ENCODE measurements at places on chromosomes 5 and 9. TPM values are rescaled to one million over a fixed set of nuclear protein-coding genes. Genes with fewer than 3 reads are reported as not detected.

DNA sequence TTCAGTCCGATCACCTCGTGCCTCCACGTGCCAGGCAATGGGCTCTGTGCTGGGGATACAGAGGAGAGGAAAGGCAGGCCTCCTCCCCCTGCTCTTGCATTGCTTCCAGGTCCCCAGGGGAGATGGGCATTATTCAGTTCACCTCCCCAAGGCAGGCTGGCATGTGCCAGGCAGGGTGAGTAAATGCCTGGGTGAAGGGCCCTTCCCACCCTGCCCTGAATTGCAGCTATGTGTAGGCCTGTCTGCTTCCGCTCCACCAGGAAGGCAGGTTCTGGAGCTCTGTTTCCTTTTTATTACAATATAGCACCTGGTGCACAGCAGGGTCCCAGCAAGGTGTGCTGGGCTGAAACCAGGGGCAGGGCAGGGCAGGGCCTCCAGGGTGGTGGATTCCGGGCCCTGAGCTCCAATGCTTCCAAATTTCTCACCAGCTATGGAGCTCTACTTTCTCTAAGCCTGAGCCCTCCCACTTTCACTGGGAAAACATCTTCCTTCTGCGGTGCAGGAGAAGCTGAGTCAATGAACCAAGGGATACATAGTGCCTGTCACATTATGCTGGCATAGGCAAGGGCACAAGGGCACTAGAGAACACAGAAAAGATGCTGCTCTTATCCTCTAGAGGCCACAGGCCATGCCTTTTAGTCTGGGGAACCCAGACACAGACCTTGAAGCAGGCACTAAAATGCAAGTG, 42.0 kb downstream of the SHB start:
- no peak for DNase-seq

GRCh38 chr9:70428781-70429180, 14.3 kb upstream of the KLF9 start:
- no peak for DNase-seq

- no peak for DNase-seq
Observed at GRCh38 chr5:67353500-67354450, 157.2 kb upstream of the CD180 start.

DNA sequence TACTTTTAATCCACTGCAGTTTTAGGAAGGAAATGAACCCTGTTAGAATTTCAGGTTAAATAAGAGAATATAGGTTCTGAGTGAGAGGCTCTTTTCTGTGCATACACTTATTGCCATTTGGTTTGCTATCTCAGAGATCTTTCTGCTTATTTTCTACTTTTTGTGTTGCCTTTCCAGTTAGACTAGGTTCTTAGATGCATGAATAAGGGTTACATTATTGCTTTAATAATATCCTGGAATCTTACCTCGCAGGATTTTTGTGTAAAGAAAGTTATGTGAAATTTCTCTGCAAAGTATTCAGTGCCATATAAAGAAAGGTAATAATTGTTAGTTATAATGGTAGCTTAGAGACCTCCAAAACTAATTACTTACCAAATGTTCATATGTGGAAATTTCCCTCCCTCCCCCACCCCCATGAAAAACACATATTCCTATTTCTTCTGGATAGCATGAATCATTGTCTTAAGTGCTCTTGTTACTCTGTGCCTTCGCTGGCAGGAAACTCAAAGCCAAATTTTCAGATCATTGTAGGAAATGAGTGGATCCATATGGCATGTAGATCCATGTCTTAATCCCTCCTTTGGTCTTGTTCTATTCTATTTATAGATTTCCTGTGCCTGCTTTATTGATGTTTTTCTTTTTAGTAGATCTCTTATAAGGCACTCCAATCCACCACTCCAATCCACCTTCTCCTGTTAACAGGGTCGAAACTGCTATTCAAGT, 2.7 kb upstream of the APBA1 start:
- no peak for DNase-seq

GRCh38 chr5:110790673-110791072, 51.9 kb downstream of the SLC25A46 start:
- no peak for DNase-seq

- DNase-seq: peak; percentile 39
Observed at GRCh38 chr5:21802869-21803490, 1050.2 kb downstream of the CDH12 start.

DNA sequence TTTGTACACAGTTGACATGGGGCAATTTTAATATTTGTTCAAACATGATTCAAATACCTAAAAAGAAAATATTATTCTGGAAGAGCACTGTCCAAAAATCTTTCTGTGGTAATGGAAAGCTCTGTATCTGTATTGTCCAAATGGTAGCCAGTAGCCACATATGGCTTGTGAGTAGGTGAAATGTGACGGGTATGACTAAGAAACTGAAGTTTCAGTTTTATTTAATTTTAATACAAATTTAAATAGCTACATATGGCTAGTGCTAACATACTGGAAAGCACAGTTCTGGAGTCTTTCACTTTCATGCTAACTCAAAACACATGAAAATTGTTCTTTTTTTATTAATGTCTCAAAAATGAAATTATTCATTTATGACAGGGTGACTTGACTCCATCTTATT, 132.6 kb downstream of the PLK2 start:
- DNase-seq: no peak

DNA sequence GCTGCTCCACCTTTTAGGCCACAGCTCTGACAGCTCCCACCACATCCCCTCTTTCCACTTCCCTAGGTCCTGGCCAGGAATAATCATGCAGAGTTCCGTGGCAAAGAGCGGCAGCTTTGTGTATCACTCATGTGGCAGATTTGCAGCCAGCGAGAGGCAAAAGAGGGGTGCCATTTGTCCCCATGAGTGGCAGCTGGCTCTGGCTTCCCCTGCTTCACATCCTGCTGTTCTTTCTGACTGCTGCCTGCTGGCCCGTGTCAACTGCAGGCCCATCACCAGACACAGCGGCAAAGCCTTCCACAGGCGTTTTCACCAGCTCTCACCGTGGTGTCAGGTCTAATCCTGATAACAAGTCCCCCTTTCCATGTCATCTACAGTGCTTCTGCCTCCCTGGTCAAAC, 430.6 kb upstream of the DAP start:
- DNase-seq: no peak

GRCh38 chr5:171688696-171689495, 96.7 kb upstream of the SMIM23 start:
- no peak for DNase-seq

GRCh38 chr9:36764364-36765076, 191.8 kb downstream of the MELK start:
- peak; percentile 60 for DNase-seq

DNA sequence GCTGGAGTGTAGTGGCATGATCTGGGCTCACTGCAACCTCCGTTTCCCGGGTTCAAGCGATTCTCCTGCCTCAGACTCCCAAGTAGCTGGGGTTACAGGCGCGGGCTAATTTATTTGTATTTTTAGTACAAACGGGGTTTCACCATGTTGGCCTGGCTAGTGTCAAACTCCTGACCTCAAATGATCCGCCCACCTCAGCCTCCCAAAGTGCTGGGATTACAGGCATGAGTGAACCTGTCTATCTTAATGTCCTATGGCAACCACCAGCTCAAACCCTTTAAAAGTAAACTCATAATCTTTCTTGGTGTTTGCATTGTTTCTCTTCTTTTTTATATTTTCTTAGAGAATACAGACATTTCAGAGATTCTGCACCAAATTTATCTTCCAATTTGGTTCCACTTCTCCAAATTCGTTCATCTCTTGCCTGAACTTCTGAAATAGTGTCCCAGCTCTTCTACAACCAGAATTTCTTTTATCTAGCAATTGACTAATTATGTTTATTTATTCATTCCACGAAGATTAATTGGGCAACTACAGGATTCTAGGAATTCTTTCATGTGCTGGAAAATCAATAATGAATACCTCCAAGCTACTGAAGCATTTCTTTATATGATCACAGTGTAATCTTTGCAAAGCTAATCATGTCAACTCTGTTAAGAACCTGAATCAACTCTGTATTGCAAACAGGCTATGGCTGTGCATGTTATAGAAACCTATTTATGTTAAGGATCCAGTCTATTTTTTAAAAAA, 60.0 kb upstream of the TYRP1 start:
- DNase-seq: no peak

Gene PCDHGB1
- 16.8 TPM for total RNA-seq

Gene LOX
- 3.3 TPM for total RNA-seq
